ENCODE measurements at places on chromosomes 6 and 20.

- DNase-seq = no peak
Observed at GRCh38 chr6:32685603-32686002, 19.1 kb upstream of the HLA-DQB1 start.

GRCh38 chr6:157157258-157157657 is 166.1 kb downstream of the TMEM242 start:
- DNase-seq = no peak

DNA sequence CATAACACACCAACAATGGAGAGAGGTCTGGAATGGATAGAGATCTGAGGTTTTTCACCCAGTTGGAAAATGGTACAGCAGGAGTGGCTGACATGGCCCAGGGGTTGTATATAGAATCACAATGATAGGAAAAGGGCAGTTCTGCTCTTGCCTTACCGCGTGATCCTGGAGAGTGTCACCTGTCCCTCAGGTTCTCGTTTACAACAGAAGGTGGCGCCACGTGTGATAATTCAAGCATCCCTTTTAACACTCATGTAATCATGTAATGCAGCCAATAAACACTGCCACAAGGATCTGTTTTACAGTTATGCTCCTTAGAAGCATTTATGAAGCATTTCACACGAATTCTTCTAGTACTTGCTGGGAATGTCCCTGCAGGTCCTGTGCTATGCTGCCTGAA is 12.9 kb upstream of the WFDC2 start:
- DNase-seq = no peak

DNA sequence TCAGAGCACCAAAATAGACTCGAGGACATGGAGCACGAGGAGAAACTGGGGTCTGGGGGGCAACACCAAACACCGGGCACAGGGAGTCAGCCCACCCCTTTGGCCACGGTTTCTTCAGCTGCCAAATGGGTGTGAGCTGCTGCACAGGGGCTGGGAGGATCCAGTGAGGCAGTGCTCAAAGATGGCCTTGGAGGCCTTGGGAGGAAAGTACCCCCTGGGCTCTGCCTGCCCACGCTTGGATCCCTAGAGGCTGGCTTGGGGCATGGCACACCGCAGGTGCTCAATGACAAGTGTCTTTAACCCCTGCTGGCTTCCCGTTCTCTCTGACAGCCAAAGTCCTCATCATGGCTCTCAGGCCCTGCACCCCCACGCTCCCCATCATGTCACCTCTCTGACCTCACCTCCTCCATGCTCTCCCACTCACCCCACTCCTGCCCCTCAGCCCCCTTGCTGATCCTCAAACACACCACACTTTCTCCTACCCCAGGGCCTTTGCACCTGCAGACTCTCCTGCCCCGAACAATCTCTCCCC is 190.3 kb downstream of the ANKRD60 start:
- DNase-seq = no peak

- no peak for DNase-seq
Observed at GRCh38 chr20:61263938-61264337, 11.9 kb downstream of the CDH4 start.

- DNase-seq = no peak
Observed at GRCh38 chr20:44796758-44797457, 13.4 kb downstream of the RIMS4 start.

- no peak for DNase-seq
Observed at GRCh38 chr6:73747289-73747688, 51.3 kb downstream of the CD109 start.

DNA sequence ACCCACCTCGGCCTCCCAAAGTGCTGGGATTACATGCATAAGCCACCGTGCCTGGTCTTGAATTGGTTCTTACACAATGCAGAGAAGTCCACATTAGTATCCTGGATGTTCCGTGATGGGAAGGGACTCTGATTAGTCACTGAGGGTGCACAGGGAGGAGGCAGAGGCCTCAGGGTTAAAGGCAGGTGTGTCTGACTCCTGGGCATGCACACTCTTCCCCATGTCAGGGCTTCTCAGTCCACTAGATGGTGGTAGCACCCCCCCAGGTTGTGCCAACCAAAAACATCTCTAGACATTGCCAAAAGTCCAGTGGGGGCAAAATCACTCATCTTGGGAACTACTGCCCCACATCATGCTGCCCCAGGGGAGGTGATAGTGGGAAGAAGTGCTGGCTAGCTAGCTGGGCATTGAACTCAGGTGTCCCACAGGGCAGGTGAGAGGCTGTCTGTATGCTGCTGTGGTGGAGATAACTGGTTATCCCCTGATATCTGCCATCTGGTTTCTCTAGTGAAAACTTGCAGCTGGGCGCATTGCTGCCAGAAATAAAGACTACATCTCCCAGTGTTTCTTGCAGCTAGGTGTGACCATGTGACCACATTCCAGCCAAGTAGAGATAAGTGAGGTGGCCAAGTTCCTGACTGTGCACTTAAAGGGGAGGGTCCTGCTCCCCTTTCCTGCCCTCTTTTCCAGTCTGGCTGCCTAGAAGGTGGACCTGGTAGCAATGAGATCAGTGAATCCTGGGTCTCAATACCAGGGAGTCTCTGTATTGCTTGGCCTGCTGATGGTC is 8.4 kb upstream of the NSFL1C start:
- no peak for DNase-seq
